ENCODE measurements at places on chromosomes 13 and 19. TPM values are rescaled to one million over a fixed set of nuclear protein-coding genes. Genes with fewer than 3 reads are reported as not detected.

The ATP4B gene
- total RNA-seq, result not detected

DNA sequence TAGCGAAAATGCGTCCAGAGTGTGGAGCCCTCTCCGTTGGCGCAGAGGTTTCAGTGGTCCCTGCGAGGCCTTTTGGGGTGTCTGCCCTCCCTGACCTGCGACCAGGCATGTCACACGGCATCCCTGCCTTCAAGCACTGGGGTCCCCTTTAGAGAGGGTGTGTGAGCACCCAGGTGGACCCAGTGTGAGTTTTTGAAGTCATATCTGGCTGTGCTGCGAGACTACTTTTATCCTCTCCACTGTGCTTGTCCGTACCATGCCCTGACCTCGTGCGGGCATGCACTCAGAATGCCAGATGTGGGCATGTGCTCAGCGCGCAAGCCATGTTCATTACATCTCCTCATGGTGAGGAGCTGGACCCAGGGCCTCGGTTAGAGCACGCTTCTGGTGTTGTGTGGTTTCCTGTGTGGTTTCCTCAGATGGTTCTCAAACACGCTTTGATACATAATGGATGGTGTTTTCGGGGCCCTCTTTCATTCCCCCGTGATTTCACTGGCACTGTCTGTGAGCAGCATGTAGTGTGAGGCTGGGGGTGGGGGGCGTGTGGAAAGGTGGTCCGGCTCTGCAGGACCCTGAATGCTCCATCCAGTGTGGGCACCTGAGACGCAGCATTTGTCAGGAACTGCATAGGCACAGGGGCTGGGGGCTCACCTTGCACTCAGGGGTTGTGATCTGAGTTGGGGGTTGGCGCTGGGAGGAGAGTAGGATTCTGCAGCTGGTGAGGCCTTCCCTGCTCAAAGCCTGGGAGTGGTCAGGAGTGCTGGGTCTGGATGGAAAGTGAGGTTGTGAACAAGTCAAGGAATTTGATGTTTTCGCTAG lies 2.3 kb downstream of the TFDP1 start:
- peak; percentile 50 for DNase-seq

The ARHGAP35 gene
- 24.3 TPM for total RNA-seq

DNA sequence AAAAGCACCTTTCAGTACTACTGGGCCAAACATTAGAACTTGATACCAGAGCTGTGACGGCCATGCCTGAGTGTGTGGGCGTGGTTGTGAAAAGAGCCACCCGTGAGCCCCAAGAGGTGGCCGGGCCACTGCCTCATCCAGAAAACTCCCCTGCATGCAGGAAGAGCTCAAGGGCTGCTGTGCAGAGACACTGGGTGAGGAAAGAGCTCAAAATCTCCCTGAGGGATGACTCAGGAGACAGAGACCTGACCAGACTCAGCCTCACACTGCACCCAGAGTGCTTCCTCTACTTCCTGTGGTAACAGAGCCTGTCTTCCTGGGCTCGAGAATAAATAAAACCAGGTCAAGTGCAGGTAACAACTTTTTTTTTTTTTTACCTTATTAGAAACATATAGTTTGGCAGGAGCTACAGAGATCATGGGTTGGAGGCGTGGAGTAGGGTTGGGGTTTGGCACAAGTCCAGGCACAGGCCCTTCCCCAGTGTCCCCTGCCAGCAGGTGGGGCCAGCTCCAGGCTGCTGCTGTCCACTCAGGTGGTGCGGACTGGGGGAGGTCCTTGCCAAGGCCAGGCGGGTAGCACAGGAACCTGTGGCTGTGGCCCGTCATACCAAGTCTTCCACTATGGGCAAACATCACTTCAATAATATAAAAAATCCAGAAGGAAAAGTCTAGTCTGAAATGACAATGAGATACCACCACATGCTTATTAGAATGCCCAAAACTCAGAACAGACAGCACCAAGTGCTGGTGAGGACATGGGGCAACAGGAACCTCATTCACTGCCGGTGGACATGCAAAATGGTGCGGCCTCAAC lies 25.5 kb downstream of the ELL start:
- DNase-seq, result peak; percentile 42

The FKBP8 gene
- 153 TPM for total RNA-seq

The CYP4F11 gene
- not detected for total RNA-seq

DNA sequence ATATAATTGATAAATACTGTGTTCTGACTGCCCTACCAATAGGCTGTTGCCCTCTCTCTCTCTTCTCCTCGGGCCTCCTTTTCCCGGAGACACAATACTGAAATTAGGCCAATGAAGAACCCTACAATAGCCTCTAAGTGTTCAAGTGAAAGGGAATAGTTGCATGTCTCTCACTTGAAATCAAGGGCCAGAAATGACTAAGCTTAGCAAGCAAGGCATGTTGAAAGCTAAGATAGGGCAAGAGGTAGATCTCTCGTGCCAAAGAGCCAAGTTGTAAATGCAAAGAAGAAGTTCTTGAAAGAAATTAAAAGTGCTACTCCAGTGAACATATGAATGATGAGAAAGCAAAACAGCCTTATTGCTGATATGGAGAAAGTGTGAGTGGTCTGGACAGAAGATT lies 13.3 kb downstream of the KATNAL1 start:
- DNase-seq, result no peak

DNA sequence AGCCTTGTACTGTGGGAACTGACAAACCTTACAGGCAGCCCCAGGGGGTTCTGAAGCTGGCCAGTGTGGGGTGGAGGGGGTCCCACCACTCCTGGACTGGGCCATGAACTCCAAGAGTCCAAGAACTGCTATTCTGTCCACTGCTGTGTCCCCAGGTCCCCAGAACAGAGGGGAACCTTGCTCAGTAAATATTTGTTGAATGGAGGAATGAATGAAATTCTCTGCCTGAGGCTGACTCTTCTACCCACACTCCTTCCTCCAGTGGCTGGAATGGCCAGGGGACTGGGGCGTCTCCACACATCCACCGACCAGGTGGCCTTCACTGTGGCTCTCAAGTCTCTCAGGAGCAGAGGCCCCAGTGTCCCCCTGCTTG lies 11.6 kb downstream of the WIZ start:
- no peak for DNase-seq

The RGCC gene
- 76.0 TPM for total RNA-seq

DNA sequence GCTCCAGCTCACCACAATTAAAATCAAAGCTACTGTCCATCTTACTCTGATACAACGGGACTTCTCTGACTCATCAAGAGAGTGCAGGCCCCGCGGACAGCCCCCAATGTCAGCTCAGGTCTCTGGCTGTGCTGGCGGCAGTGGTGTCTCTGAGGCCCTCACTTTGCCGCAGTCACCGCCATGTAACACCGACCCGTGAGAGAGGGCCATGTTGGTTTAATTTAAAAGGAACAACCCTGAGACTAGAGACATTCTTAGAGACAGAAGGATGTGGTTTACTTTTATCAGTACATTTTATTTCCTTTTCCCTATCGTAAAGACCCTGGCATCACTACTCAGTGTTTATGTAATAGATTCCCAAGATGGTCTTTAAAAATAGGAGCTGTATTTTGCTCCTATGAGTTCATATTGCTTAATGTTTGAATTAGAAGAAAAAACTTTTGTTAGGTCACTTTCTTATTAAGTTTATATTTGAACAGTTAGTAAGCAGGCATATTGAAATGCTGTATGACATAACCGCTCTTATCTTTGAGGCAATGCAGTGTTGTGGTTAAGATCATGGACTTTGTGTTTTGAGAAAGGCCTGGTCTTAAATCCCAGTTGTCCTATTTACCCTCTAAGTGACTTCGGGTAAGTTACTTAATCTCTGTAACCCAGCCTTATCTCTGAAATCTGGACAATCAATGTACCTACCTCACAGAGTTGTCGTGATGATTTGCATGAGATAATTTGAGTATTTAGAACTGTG lies 23.4 kb downstream of the DGKH start:
- no peak for DNase-seq

DNA sequence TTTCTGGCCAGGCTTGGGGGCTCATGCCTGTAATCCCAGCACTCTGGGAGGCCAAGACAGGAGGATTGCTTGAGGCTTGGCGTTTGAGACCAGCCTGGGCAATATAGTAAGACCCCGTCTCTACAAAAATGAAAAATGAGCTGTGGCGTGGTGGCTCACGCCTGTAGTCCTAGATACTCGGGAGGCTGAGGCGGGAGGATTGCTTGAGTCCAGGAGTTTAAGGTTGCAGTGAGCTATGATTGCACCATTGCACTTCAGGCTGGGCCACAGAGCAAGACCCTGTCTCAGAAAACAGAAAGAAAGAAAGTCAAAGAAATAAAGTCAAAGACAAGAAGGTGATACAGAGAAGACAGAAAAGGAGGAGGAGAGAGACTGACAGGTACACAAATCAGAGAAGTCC lies 2.5 kb upstream of the CACNG6 start:
- no peak for DNase-seq

GRCh38 chr13:108948251-108948671 lies 318.9 kb downstream of the MYO16 start:
- no peak for DNase-seq

DNA sequence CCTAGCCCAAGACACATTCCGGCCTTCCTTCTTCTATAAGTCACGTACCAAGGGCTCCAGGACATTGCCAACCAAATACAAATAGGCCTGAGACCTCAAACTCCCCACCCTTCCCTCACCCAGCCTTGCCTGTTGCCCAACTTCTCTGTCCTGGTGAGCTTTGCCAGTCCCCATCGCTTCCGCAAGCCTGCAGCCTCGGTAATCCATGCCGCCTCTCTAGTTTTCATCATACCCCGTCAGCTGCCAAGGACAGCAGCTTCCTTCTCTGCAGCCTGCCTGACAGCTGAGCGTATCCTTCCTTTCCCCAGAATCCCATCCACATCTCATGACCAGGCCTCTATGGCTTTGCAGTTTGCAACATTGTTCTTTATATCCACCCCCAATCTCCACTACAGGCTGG lies 36.6 kb upstream of the POMP start:
- DNase-seq, result no peak

The CXCL17 gene
- total RNA-seq, result not detected

The CLEC17A gene
- 0.43 TPM for total RNA-seq

- no peak for DNase-seq
These were observed 52.5 kb downstream of the ARHGAP35 start for GRCh38 chr19:46913198-46913851.

GRCh38 chr19:23558541-23558940 lies 128.5 kb downstream of the ZNF675 start:
- no peak for DNase-seq
